Activated CD8-positive, alpha-beta T cell treated with anti-CD3 and anti-CD28 coated beads for 36 hours (primary cell): ENCODE measurements at places on chromosomes 11 and 22.

DNA sequence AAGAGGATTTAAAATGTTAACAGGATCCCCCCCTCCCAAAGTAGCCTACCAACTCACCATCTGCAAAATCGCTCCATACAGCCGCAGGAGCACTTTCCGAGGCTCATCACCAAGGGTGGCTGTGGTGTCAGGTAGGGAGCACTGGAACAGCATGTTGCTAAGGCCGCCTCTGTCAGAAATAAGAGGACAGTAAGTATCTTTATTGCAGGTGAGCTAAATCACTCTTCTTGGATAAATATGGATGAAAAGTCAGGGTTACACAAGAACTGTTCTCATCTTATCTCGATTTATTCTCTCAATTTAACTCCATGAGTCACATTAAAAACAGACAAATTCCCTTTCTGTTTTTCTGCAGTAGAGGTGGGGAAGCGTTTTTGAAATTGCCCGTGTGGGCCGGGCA, 24.2 kb downstream of the CHKA start:
- no peak for DNase-seq

- DNase-seq: no peak
Observed at GRCh38 chr11:113488931-113489351, 13.7 kb upstream of the DRD2 start.

GRCh38 chr11:87143641-87144040, 105.9 kb downstream of the TMEM135 start:
- no peak for DNase-seq

- peak; percentile 44 for DNase-seq
Observed at GRCh38 chr11:104254347-104254746, 90.4 kb upstream of the PDGFD start.

GRCh38 chr11:65362320-65362931, 7.9 kb downstream of the TIGD3 start:
- peak; percentile 8 for DNase-seq
